Large intestine (tissue), 12 donors: ENCODE measurements at places on chromosomes 2 and 18. TPM values are rescaled to one million over a fixed set of nuclear protein-coding genes. Genes with fewer than 3 reads are reported as not detected.
A peak's percentile ranks its signal among the peaks of the same experiment; 100 is the strongest.

The KIF5C gene
- polyA plus RNA-seq: 16.0 TPM

The AFF3 gene
- 4.8 TPM for polyA plus RNA-seq

DNA sequence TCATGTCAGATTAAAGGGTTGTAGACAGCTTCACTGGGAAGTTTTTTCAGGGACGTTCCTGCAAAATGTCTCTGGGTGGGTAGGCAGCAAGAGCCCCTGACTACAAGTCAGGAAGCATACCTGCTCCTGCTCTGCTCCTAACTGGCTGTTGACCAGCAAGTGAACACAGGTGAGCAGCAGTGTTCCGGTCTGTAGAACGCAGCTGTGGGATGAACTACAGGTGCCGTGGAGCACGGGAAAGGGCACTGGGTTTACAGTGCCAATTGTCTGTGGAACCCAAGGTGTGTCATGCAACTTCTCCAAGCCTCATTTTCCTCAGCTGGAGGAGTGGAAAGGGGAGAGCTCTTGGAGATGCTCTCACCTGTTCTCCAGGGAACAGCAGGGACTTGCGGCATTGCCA lies 6.6 kb downstream of the ASB18 start:
- H3K27me3 ChIP-seq: peaks cover 37% of the 10 kb centered on the region
- no peaks in the 10 kb centered on the region for H3K4me1 ChIP-seq
- H3K4me3 ChIP-seq: no peak overlapping the region
- no peak for DNase-seq

GRCh38 chr18:58911766-58912165 lies 47.1 kb downstream of the ZNF532 start:
- peaks cover 20% of the 10 kb centered on the region for H3K4me1 ChIP-seq
- H3K4me3 ChIP-seq: no peak overlapping the region
- H3K27me3 ChIP-seq: no peaks in the 10 kb centered on the region
- H3K36me3 ChIP-seq: peaks cover 2% of the 10 kb centered on the region

DNA sequence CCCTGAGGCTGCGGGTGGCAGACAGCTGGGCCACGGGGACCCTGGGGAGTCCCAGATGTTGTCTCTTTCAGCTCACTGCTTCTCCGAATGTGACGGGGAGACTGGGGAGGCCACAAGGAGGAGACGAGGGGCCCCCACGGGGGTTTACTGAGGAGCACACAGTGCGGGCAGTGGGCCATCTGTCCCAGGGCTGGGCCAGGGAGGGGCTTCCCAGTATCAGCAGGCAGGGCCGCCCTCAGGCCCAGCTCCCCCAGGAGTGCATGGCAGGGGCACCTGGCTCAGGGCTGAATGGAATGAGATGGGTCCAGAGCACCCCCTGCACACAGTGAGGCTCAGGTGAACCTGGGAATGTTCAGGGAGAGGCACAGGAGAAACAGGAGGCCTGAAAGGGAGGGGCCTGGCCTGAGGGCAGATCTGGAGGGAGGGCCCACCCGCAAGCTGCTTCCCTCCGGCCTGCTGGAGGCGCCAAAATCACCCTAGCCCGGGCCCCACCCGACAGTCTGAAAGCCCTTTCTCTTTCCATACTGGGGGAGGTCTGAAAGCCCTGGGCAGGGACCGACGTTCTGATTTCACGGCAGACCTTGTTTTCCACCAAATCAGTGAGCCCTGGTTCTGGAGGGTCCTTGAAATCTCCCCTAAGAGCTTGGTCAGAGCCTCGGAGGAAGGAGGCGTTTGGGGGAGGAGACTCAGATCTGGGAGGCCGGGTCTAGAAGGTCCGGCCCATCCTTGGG lies 35.5 kb upstream of the PTMA start:
- peak overlapping the region; percentile 26 for H3K4me3 ChIP-seq
- no peaks in the 10 kb centered on the region for H3K36me3 ChIP-seq
- H3K27ac ChIP-seq: peak overlapping the region; percentile 91
- H3K27me3 ChIP-seq: no peaks in the 10 kb centered on the region

DNA sequence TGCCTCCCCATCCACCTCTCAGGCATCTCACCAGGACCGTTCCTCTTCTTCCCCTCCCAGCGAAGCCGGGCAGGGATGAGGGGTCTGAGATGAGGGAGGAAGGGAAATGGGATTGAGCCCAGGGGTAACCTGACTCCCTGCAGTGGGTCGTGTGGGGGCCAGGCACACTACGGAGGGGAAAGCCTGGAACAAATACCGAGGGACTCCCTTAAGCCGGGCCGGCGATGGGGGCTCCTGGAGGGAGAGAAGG lies 250 bp upstream of the SPEG start:
- no peak for DNase-seq
- peaks cover 40% of the 10 kb centered on the region for H3K27me3 ChIP-seq
- no peak overlapping the region for H3K4me3 ChIP-seq

DNA sequence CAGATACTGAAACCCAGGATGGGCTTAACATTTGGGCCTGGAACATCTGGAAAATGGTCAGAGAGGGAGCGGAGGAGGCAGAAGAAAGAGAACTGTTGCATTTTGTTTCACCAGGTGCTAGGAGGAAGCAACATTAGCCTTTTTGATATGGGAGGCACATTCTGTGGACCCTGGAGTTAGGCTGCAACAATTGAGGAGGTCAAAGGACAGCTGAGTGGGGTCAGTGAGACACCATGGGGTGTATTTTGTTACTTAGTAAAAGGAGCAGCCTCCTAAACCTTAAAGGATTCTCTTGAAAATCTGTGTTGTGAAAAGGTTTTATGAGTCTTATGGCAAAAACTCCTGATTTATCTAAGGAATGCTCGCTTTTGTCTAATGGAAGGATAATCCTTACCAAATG lies 124.9 kb downstream of the GREB1L start:
- no peak overlapping the region for H3K4me3 ChIP-seq
- no peak for DNase-seq
- H3K27me3 ChIP-seq: no peaks in the 10 kb centered on the region
- H3K27ac ChIP-seq: no peak overlapping the region
- no peaks in the 10 kb centered on the region for H3K4me1 ChIP-seq

GRCh38 chr2:229300790-229301189 lies 29.7 kb upstream of the PID1 start:
- H3K4me3 ChIP-seq: no peak overlapping the region
- H3K27ac ChIP-seq: no peak overlapping the region
- H3K4me1 ChIP-seq: no peaks in the 10 kb centered on the region
- DNase-seq: no peak
- no peaks in the 10 kb centered on the region for H3K27me3 ChIP-seq

- no peak overlapping the region for H3K27ac ChIP-seq
- H3K4me3 ChIP-seq: no peak overlapping the region
- no peaks in the 10 kb centered on the region for H3K4me1 ChIP-seq
- no peak for DNase-seq
- no peaks in the 10 kb centered on the region for H3K36me3 ChIP-seq
Observed at GRCh38 chr2:45264227-45265225, 255.3 kb upstream of the SIX2 start.

- H3K36me3 ChIP-seq: no peaks in the 10 kb centered on the region
- no peak overlapping the region for H3K4me3 ChIP-seq
- no peak overlapping the region for H3K27ac ChIP-seq
- no peak for DNase-seq
Observed at GRCh38 chr2:235191486-235191885, 239.7 kb downstream of the SH3BP4 start.

DNA sequence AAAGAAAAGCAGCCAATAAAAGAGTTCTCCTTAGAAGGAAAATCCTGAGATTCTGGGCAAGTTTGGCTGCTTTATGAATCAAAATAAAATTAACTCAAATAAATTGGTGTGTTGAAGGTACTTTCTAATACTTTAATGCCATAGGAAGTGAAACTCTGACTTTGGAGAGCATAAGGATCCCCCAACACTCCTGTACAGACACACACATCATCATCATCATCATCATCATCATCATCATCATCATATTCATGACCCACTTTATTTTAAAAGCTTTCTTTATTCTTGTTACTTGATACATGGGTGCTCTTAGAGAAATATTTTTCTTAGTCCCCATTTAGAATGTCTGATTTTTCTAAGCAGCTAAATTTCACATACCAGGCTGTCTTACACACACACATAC lies 283.1 kb upstream of the CYRIA start:
- H3K27ac ChIP-seq: no peak overlapping the region
- no peak for DNase-seq
- no peaks in the 10 kb centered on the region for H3K36me3 ChIP-seq
- H3K4me3 ChIP-seq: no peak overlapping the region
- no peaks in the 10 kb centered on the region for H3K4me1 ChIP-seq

DNA sequence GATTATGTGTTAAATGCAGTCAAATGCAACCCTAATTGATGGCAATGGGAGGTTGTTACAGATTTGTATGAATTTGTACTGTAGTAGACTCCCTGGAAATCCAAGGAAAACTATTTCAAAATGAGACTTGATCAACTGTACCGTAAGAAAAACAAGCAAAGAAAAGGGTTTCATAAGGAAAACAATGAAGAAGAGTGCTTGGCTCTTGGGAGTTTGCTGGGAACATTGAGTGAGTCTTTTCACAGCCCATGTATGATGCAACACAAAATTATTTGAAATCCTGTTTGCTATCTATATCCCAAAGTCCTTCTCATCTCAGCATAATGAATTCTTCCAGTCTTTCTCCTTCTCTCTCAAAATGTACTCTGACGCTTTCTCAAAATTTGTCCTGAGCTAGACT lies 67.0 kb upstream of the OSR1 start:
- H3K4me3 ChIP-seq: no peak overlapping the region
- no peaks in the 10 kb centered on the region for H3K36me3 ChIP-seq
- no peak overlapping the region for H3K27ac ChIP-seq
- H3K27me3 ChIP-seq: no peaks in the 10 kb centered on the region

GRCh38 chr2:178241844-178242551 lies 47.7 kb downstream of the OSBPL6 start:
- no peak overlapping the region for H3K27ac ChIP-seq
- H3K36me3 ChIP-seq: no peaks in the 10 kb centered on the region
- peak; percentile 54 for DNase-seq
- no peak overlapping the region for H3K4me3 ChIP-seq

- H3K36me3 ChIP-seq: no peaks in the 10 kb centered on the region
- no peak overlapping the region for H3K27ac ChIP-seq
- no peaks in the 10 kb centered on the region for H3K27me3 ChIP-seq
Observed at GRCh38 chr2:19611491-19612332, 253.3 kb upstream of the OSR1 start.

DNA sequence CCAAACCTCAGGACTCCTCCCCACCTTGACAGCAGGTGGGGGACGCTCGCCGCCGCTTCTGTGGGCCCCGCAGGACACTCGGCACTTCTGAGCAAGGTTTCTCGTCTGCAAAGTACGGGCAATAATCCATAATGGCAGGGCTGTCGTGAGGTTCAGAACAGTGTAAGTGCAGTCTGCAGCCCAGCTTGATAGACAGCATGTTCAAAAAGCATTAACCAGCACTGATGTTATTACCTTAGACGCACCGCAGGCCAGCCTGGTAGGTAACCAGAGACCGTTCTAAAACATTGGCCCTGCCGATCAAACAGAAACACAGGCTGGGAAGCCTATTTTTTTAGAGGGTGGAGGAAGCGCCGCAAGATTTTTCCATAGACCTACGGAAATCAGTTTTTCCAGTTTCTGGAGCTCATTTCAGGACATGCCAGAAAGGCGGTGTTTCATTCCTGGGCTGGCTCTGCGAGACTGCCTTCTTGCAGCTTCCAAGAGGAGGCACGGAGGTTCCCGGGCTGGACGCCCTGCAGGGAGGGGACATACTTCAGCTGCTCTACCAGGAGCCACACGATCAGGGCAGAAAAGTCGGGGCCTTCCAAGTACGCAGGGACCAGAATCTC lies 148.7 kb downstream of the TPO start:
- no peak overlapping the region for H3K4me3 ChIP-seq
- H3K36me3 ChIP-seq: no peaks in the 10 kb centered on the region
- H3K27me3 ChIP-seq: peaks cover 7% of the 10 kb centered on the region
- H3K27ac ChIP-seq: no peak overlapping the region
- no peak for DNase-seq
